ENCODE measurements at places on chromosomes 1 and 21.

- no peak for DNase-seq
Observed at GRCh38 chr1:61119085-61119484, 36.7 kb downstream of the NFIA start.

DNA sequence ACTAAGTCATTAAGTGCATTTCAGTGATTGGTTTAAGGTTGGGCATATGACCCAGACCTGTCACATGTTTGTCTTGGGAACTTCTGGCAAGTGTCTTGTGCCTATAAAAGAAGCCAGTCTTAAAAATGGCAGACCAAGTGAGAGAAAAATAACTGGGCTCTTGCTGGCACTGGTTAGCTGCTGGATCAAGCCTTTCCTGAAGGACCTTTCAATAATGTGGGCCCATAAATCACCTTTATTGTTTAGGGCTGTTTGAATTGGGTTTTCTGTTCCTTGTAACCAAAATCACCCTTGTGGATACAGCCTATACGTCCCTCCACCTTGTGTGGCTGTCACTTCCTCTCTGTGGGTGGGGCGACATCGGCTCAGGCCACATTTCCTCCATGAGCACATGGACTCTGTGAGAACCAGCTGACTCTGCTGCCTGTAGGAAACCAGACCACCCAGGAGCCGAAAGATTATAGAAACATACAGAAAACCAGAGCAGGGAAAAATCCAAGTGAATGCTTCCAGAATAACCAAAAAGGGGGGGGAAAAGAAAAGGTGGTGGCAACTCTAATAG, 25.6 kb upstream of the WNT4 start:
- DNase-seq = no peak

GRCh38 chr1:45116340-45116739, 90.1 kb downstream of the ZSWIM5 start:
- no peak for DNase-seq

DNA sequence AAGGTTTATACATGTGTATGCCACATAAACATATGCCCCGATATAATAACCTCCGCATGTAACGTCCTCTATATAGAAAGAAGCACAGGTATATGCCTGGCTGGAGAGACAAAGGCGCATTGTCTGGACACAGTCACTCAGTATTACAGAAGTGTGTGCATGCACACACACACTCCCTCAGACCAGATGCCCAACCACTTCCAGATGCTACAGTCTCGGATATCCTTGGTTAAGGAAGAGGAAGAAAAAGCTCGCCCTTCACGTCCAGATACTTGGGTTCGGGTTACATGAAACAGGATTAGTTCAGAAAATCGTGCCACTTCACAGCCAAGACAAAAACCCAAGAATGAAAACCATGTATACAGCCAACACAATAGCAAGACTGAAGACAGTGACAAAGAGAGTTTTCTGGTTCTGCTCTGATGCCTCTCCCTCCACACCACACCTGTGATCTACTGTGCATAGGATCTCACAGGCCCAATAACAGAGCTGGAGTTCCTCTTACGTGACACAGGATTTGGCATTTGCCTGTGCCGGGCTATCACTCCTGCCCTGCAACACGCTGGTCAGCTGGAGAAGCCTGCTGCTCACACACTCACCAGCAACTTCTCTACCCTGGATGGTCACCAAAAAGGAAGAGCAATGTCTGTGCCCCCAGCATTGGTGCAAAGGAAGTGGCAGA, 75.0 kb downstream of the SSBP3 start:
- no peak for DNase-seq

DNA sequence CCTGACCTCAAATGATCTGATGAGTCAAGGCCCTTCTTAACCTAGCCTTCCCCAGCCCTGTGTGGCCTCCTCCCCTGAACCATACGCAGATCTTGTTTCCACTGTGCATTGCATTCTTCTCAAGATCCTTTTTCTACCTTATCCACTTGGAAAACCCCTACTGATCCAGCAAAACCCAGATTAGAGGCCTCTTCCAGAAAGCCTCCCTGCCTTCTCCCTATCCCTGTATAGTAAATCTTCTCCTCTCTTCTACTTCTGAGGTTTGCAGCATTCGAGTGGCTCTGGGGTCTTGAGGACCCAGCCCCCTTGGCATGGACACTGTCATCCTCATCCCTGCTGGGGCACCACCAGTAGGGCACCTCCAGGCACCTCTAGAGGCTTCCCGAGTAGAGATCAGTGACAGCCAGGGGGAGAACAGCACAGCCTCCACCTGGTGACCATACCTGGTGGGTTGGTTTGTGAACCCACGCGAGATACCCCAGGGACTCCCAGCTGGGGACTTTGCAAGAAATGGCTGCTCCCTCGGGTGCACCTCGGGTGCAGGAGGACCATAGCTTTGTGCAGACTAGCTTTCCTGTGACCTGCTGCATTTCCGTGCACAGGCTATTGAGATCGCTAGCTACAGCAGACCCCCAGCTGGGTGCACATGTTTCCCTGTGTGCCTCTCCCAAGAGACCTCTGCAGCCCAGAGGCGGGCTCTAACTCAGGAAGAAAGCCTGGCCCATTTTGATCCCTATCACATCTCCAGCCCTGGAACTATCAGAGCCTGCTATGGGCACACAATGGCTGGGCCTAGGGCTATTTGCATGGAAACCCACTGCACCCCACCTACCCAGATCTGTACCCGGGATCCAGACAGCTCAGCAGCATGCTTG, 34.2 kb downstream of the MATN1 start:
- DNase-seq = no peak

DNA sequence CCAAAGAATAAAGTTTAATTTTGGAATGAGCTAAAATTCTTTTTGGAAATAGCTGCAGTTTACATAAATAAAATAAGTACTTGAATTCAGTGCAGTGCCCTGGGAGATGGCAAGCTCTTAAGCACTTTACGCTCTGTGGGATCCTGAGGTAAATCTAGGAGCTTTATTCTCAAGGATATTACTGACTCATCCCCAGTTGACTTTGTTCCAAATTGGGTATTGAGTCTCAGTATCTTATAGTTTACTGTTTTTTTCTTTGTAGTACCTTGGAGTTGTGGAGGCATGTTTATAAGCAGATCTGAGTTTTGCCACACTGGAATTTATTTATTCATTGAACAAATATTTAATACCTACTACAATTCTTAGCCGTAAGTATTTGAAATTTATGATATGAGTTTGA, 27.4 kb upstream of the HRNR start:
- no peak for DNase-seq

GRCh38 chr1:167713330-167714081, 8.3 kb upstream of the MPZL1 start:
- no peak for DNase-seq
